Activated CD4-positive, alpha-beta T cell treated with anti-CD3 and anti-CD28 coated beads, Interleukin-2, amount 50 U/mL, for 4 hours (primary cell): ENCODE measurements at places on chromosomes 1 and 21.

DNA sequence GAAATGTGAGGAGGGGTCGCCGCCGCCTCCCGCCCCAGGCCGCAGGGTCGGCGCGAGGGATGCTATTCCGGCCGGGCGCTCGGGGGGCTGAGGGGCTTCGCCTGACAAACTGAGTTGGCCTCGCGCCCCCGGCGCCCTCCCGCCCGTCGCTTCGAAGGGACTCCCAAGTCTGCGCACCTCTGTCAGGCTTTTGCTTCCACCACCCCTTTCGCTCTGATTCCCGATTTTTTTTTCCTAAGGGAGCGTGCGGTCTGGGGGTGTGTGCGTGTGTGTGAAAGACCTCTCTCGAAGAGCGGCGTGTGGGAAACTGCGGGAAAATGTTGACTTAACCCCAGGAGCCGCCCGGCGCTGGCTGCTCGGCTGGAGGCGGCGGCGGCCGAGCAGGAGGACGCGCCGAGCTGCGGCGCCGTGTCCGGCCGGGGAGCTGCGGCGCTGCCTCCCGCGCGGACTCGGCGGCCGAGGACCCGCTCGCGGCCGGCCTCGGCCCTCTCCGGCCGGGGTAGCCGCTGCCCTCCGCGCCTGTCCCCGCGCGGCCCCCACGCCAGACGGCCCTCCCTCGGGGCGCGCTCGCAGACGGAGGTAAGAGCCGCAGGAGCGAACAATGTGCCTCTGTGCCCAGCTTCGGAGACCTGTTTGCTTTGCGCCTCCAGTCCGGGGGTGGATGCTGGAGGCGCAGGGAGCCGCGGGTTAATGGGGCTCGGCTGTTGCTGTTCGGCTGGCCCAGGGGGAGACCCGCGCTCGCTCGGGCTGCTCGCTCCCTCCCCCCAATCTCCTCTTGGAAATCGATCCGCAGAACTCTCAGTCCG lies 1.1 kb downstream of the ADGRL2 start:
- no peak for DNase-seq

DNA sequence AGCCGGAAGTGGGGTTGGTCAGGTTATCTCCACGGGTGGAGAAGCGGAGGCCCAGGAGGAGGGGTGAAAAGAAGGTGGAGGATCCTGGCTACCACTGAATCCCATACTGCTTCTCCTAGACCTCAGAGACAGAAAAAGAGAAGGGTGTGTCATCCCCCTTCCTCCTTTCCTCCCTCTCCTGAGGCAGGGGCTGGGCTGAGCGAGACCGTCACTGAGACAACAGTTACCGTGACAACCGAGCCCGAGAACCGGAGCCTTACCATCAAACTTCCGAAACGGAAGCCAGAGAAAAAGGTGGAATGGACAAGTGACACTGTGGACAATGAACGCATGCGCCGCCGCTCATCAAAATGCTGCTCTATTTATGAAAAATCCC lies 42.1 kb upstream of the NBPF3 start:
- DNase-seq = no peak

GRCh38 chr1:245999697-246000637 lies 507.1 kb downstream of the SMYD3 start:
- DNase-seq = no peak

DNA sequence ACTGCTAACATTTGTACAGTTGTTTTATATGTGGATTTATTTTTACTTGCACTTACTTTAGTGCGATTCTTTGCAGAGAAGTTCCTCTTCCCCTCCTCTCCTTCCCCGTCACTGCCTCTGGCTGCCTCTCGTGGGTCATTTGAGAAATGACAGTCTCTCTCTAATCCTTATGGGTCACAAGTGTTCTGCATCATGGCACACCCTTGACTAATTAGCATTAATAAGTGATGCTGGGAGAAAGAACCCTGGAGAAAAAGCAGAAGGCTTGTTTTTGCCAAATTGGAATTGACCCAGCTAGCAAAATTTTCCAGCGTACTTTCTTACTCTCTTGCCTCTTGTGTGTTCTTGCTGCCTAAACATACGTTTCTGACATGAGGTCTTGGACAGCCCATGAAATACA lies 301.2 kb downstream of the DUSP10 start:
- DNase-seq = no peak

- no peak for DNase-seq
These were observed 357.5 kb downstream of the PTPRU start for GRCh38 chr1:29593601-29594382.

- DNase-seq = no peak
These were observed 12.5 kb upstream of the GPR153 start for GRCh38 chr1:6273380-6273891.

DNA sequence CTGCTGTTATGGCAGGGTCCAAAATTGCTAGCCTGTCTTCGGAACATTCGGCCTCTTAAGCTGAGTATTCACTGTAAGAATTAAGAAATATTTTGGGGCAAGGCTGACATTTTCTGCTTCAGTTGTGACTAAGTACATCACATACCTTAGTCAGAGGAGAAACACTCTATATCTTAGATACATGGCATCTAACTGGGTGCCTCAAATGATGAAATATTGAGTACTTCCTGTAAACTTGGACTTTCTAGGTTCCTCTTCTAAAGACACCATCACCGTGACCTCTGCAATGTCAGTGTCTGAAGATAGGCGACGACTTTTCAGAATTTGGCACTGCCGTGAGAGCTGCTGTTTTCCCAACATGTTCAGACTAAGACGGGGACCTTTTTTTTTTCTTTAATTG lies 65.6 kb downstream of the PCBP3 start:
- DNase-seq = no peak

- DNase-seq = no peak
These were observed 1.3 kb downstream of the BACE2 start for GRCh38 chr21:41169258-41169576.

DNA sequence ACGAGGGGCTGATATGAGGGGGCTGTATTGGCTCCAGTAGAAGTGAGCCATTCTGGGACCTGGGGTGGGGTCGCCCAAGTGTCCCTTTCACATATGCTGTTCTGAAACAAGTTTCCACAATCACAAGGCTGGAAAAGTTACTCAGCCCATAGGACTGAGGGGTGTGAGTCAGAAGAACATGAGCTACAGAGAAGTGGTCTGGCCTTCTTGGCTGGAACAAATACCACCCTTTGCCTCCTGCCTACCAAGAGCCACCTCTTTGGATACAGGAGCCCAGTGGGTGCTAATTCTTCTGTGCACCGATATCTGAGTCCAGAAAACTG lies 42.4 kb downstream of the MEF2D start:
- DNase-seq = no peak

- no peak for DNase-seq
These were observed 9.2 kb upstream of the SERTAD4 start for GRCh38 chr1:210223226-210223904.

GRCh38 chr21:24112020-24112419 lies 1495.3 kb downstream of the MRPL39 start:
- no peak for DNase-seq
